ENCODE measurements at places on chromosomes 5 and 9. TPM values are rescaled to one million over a fixed set of nuclear protein-coding genes. Genes with fewer than 3 reads are reported as not detected.

The LEAP2 gene
- 1.0 TPM for total RNA-seq

The GKAP1 gene
- 25.2 TPM for total RNA-seq

The RALGDS gene
- total RNA-seq, result 33.1 TPM

The ZNG1F gene
- total RNA-seq, result 2.3 TPM

The HSPB3 gene
- total RNA-seq, result 596 TPM

The OSMR gene
- 10.9 TPM for total RNA-seq

The ISCA1 gene
- 72.5 TPM for total RNA-seq

The UNC5A gene
- total RNA-seq, result 0.05 TPM

The GFI1B gene
- not detected for total RNA-seq

Data from Right ventricle myocardium superior (tissue), 1 donor.